GM19239 (cell line): ENCODE measurements at places on chromosomes 1 and 21.

DNA sequence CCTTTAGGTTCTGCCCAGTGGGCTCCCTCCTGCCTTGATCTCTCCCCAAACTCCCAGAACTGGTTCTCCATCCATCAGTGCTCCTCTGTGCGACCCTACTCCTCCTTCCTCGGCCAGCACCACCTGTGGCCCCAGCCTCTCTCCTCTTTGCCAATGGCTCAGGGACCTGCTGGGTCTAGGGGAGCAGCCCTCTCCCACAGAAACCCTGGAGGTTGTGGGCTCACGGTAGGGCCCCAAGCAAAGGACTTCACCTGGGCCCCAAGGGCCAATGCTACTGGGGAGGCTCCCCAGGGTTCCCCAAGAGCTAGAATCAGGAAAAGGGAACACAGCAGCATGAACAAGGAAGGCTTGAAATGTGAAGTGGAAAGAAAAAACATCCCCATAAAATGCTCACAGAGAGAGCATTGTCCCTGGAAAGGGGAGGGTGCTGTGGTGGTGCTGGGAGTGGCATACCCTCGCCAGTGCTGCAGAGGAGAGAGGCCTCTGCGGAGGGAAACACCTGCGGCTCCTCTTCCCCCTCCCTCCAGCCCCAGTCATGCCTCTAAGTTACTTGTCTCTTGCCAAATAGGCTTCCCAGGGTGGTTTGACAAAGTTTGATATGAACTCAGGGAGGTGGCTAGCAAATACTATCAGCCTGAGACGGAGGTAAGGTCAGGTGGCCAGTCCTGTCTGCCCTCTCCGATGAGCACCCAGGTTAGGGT lies 2.5 kb downstream of the TMEM63A start:
- no peak for DNase-seq

- DNase-seq, result no peak
Observed at GRCh38 chr1:184514447-184514846, 127.6 kb downstream of the C1orf21 start.

GRCh38 chr21:46215436-46216131 lies 13.0 kb downstream of the LSS start:
- no peak for DNase-seq

DNA sequence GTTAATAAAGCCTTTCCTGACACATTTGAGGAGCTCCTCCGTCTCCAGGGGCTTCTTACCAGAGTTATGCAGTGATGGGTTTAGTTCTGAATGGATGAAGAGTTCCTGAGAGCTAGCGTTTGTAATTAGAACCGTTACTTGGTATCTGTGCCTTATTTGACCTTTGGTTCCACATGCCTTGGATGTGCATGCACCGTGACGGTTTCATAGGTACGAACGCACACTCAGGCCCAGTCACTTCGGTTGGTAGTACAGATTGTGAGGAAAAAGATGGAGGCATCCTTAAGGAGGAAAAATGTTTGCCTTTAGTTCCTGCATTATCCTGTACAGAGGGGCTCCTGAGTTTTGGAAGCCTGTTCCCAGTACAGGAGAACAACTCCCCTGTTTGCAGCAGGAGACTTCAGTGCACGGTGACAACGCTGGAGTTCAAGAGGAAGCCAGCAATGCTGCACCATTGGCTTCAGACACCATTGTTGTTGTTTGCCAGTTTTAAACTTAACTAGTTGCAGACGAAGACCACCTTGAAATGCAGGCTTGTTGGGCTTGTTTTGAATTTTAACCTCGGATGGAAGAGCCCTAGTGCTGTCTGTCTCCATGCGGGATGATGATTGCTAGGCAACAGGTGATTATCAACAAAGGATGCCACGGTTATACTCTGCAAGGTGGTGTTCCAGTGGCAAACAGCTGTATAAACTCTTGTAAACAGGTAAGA lies 8.2 kb downstream of the RBM15 start:
- DNase-seq, result no peak

GRCh38 chr1:116067566-116067890 lies 43.7 kb upstream of the MAB21L3 start:
- no peak for DNase-seq

GRCh38 chr1:59071289-59071688 lies 225.6 kb upstream of the FGGY start:
- no peak for DNase-seq
